ENCODE measurements at places on chromosomes 2 and 18.

GRCh38 chr2:66547887-66548286, 113.0 kb downstream of the MEIS1 start:
- no peak for DNase-seq

DNA sequence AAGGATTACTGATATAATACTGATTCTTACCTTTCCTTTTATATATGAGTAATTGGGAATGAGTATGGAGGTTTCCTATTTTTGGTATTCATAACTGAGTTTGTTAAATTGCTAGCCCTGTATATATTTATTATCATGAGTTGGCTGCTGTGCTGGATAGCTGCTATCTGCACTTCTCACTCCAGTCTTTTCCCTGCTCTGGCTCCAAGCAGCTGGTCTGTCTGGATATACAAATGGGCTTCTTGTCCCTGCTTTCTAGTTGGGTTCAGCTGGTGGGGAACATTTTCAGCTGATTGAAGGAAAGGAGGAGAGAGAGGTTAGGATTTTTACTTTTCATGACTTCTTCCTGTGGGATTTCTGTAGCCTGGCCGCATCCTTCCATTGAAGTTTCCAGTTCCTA, 41.2 kb downstream of the AGFG1 start:
- DNase-seq, result no peak

DNA sequence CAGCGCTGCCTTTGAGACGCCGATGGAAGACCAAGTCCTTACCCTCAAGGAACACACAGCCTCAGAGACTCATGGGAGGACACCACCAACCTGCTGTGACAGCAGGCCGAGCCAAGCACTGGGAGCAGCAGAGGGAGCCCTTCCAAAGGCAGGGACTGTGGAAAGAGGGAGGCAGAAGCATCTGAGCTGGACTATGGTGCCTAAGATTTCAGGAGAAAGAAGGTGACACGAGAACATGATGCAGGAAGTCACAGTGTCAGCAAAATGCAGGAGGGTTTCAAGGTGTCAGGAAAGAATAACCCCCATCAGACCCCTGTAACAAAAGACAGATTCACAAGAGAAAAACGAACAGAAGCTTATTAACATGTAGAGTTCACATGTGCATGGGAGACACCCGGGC, 24.2 kb upstream of the COX7A2L start:
- DNase-seq, result no peak

GRCh38 chr18:74290794-74291471, 830 bp downstream of the CYB5A start:
- no peak for DNase-seq

- DNase-seq, result no peak
Measured at GRCh38 chr18:45844938-45845337, 19.5 kb downstream of the SIGLEC15 start.

DNA sequence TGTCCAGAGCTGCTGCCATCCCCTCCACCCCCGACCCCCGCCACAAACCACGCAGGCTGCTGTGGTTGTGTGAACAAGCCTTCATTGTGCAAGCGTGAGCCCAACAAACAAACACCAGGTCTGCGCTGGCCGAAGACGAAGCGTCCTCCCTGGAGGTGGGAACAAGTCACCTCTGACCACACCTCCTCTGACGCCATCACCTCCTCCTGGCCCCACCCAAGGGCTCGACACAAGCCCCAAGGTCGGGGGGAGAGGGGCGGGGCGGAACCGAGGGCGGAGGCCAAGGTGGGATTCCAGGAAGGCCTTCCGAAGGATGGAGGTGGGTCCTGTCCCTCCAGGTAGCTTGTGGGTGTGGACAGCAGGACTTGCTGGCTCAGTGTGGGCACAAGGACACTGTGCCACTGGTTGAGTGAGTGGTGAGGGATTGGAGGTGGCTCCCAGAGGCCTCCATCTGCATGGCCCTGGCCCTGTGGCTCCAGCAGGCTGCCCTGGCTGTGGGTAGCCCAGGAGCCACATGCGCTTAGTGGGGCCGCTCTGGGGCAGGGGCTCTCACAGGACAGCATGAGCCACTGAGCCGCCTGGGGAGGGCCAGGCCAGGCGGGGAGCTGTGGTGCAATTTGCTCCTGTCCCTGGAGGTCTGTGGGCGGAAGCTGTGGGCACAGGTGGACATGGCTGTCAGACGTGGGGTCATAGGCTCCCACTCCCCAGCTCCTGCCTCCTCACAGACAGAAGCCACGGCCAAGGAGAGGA, 7.4 kb upstream of the GPR17 start:
- no peak for DNase-seq

GRCh38 chr2:176533505-176534193, 264.4 kb downstream of the MTX2 start:
- DNase-seq, result no peak

DNA sequence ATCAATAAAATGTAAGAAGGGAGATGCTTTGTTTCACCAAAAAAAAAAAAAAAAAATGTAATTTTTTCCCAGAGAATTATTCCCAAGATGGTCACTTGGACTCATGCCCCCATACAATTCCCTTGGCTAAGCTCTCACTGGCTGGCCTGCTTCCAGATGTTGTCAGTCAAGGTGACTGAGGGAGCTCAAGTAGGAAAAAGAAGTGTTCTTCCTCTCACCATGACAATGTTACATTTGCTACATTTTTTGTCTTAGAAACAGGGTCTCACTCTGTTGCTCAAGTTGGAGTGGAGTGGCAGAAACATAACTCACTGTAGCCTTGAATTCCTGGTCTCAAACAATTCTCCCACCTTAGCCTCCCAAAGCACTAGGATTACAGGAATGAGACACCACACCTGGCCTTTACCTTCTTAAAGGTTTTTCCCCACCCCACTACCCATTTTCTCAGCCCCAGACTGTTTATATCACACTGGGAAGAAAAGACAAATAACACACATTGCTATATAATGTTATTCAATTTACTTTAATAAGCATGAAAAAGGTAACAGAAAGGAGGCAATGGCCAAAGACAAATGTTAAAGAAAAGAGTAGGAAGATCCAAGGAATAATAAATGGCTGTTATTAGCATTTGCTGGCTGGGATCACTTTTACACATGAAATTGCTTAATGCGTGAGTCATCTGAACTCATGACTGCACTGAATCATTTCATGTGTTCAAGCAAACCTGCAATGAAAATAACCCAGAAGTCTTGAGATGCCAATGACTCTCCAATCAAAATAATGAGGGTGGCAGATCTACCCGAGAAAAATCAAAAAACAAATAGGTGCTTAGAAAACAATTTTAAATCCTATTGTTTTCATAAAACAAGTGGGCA, 45.2 kb downstream of the ACVR1 start:
- no peak for DNase-seq

DNA sequence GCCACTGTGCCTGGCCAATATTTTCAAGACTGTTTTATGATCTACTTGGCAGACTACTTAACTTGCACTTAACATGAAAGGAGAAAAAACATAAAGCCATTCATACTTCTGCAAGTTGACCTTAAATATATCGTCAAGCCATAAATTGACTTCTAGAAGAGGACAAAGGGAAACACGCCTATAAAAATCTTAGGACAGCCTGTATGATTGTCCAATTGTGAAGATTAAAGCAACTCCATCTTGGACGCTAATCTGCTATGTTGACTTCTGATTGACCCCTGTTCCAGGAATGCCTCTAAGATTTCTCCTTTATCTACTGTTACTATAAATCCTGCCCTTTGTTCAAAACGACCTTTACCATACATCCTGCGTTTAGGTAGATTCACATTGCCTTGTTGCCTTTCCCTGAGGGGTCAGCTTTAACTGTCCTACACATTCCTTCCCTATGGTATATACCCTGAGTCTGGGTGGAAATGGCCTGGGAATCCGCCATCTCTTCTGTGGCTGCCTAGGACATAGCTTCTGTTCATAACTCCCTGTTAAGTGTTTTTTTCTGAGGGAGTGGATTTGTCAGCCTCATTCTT, 40.2 kb upstream of the SLC35F5 start:
- no peak for DNase-seq

GRCh38 chr18:59469463-59470180, 110.6 kb upstream of the LMAN1 start:
- DNase-seq, result no peak

DNA sequence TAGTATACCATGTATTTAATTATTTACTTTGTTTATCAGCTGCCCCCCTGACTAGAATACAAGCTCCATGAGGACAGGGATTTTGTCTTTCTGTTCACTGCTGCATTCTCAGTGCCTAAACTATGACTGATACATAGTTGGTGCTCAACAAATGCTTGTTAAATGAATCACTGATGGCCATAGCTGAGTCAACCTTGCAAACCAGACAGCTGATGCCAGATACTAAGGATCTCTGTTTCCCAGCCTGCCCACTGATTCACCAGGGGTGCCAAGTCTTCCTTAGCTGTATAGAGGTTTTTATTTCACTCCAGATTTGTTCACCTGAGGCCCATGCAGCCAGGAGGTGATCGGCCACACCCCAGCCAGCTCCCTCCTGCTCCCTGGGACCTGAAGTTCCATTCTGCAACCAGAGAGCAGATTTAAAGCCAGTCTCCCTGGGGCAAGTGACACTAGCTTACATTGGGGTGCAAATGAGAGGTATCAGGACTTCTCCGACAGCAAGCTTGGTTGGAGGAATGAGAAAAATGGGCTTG, 92.2 kb downstream of the C1QL2 start:
- DNase-seq, result no peak

- DNase-seq, result no peak
Measured at GRCh38 chr18:3495691-3496430, 45.9 kb downstream of the TGIF1 start.

DNA sequence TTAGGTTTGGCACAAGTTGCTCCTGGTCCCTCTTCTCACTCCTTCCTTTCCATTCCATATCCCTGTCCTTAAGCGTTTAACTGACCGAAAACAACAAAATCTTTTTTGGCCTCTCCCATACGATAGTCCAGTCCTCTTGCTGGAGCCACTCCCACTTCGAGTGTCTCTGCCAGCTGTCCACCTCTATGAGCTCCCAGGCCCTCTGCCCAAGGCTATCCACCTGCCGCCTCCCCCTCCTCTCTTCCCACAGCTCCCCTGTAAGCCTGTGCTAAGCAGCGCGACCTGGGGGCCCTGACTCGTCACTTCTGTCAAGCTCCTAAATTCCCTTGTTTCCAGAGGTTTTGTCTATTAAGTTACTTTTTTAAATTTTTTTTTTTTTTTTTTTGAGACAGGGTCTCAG, 47.0 kb upstream of the FOSL2 start:
- DNase-seq, result no peak

DNA sequence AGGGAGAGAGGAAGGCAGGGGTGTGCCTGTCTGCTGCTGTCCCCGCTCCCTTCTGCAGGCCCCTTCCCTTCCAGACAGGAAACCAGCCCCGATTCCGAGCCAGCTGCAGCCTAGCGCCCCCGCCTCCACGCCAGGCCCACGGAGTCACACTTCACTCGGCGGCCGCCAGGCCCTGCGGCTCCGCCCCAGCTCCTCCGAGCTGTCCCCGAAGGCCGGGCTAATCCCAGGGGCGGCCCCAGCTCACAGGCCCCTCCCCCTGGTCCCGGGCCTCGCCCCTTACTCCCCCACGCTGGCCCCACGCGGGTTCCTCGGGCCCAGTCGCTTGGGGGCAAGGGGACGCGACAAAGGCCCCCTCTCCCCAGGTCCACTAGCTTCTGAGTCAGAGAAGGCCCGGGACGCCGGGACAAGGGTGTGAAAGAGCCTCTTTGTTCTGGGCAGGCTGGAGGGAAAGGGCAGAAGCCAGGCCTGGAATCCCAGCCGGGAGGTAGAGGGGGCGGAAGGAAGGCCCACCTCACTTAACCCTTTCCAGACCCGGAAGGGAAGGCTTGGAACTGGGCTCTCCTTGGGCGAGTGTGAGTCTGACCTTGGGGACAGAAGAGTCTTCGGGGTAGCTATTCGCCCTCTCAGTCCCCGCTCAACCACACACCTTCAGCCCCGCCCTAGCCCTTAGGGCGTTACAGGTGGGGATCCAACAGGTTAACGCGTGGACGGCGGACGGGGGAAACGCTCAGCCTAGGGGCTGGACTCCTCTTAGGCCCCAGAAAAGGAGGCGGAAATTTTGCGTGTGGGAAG, 1.2 kb downstream of the RTKN start:
- DNase-seq, result peak; percentile 70

DNA sequence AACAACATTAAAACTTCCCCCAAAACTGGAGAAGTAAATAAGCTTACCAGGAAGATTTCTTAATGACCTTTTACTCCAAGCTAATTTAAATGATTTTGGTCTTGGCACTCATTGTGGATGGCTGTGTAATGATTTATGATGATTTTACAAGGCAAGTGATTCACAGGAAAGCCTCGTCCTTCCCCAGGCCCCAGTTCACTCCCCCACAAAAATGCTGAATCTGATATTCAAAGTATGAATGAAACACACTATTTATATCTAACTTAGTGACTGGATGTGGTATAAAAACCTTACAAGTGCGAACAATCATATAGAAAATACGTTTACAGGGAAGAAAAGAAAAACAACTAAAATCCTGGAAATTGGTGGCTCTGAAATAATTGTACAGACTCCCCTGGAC, 49.8 kb downstream of the ZNF516 start:
- DNase-seq, result no peak

- peak; percentile 44 for DNase-seq
Measured at GRCh38 chr2:178404368-178404767, 46.6 kb downstream of the PRKRA start.

- no peak for DNase-seq
Measured at GRCh38 chr2:188176620-188177019, 115.1 kb upstream of the GULP1 start.

- DNase-seq, result no peak
Measured at GRCh38 chr18:70998490-70998889, 709.6 kb downstream of the SOCS6 start.

GRCh38 chr18:63058521-63058920, 261.0 kb downstream of the BCL2 start:
- no peak for DNase-seq

- DNase-seq, result no peak
Measured at GRCh38 chr2:128714851-128715312, 396.2 kb upstream of the HS6ST1 start.

- DNase-seq, result no peak
Measured at GRCh38 chr2:3127710-3128109, 249.9 kb downstream of the EIPR1 start.

DNA sequence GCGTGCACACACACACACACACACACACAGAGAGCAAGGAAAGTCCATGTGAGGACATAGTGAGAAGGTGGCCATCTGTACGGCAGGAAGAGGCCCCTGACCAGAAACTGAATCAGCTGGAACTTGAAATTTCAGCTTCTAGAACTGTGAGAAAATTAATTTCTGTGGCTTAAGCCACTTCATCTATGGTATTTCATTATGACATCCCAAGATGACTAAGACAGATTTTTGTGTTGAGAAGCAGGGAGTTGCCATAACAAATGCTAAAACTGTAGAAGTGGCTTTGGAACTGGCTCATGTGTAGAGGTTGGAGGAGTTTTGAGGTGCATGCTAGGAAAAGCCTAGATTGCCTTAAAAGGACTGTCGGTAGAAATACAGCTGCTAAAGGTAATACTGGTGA, 63.4 kb upstream of the ZBTB7C start:
- DNase-seq, result no peak

- no peak for DNase-seq
Measured at GRCh38 chr2:98935777-98936352, at the start of gene CRACDL. Gene CRACDL, minus strand, starts transcription at chr2:98936225. Its CDS starts 89,425 bp downstream, at chr2:98846800.

All from AML-193 (cell line).